Esophagus mucosa (tissue), 1 donor: ENCODE measurements at places on chromosomes 5 and 9.

- ATAC-seq: peak; percentile 47
Observed at GRCh38 chr5:32443541-32444430, 754 bp downstream of the ZFR start.

GRCh38 chr5:1330146-1330846 lies 14.6 kb downstream of the CLPTM1L start:
- peak; percentile 96 for ATAC-seq

GRCh38 chr9:114856215-114856941 lies 50.5 kb upstream of the TNFSF15 start:
- no peak for ATAC-seq

DNA sequence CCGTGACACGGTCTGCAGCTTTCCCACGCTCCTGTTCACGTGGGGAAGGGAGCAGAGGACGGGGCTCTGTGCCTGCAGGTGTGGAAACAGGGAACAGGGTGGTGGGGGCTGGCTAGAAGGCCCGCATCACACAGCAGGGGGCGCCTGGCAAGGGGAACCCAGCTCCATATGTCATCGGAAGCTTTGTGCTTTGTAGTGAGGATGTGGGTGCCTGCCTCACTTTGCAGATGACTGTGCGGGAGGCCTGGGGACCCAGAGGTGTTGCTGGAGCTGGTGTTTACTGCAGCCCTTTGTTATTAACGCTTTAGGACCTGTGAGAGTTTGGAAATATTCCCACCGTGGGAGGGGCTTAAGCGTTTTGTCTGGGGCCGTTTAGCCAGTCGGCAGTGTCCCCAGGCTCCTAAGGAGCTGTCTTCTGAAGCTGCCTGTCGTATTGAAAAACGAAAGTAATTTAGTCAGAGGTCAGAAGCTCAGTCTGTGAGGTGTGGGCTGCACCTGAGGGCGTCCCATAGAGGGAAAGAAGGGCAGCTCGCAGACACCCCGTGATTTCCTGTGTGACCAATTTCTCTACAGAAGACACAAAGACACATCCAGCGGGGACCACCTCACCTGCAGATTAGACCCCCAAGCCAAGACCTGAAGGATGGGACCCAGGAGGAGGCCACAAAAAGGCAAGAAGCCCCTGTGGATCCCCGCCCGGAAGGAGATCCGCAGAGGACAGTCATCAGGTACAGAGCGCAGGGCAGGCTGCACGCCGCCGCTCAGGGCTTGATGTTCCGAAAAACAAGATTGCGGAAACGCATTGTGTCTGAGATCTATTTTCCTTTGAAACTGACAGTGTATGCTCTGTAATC lies 9.1 kb downstream of the MAN1B1 start:
- ATAC-seq: peak; percentile 39

DNA sequence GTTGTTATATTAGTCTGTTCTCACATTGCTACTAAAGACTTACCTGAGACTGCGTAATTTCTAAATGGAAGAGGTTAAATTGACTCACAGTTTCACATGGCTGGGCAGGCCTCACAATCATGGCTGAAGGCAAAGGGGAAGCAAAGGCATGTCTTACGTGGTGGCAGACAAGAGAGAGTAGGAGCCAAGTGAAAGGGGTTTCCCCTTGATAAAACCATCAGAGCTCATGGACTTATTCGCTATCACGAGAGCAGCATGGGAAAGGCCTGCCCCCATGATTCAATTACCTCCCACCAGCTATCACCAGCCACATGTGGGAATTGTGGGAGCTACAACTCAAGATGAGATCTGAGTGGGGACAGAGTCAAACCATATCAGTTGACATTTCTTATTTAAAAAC lies 374.5 kb upstream of the RORB start:
- no peak for ATAC-seq

GRCh38 chr5:76791461-76791860 lies 27.4 kb upstream of the F2RL1 start:
- ATAC-seq: no peak

DNA sequence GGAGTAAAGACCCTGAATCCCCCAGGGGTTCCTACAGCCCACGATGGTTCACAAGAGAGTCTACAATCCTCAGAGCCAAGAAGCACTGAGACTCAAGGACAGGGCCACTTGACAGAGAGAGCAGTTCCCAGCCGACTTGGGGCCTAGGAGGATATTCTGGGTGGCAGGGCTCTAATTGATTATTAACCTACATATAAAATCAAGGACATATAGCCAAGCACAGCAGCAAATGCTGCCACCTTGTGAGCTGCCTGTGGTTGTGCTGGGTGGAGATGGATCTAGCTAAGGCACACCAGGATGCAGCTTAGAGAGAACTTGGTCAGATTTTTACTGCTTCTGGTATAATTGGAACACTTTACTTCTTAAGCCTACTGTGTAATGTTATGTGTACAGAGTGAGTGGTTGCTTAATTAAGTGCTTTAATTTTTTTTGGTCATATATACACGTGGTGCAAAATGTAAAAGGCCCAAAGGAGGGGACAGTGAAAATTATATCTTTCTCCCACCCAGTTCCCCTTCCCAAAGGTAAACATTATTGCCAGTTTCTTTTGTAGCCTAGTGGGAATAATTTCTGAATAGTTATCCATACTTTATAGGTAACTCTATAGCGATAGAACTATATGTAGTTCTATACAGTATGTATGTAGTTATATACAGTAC lies 78.8 kb downstream of the F2RL2 start:
- peak; percentile 58 for ATAC-seq

DNA sequence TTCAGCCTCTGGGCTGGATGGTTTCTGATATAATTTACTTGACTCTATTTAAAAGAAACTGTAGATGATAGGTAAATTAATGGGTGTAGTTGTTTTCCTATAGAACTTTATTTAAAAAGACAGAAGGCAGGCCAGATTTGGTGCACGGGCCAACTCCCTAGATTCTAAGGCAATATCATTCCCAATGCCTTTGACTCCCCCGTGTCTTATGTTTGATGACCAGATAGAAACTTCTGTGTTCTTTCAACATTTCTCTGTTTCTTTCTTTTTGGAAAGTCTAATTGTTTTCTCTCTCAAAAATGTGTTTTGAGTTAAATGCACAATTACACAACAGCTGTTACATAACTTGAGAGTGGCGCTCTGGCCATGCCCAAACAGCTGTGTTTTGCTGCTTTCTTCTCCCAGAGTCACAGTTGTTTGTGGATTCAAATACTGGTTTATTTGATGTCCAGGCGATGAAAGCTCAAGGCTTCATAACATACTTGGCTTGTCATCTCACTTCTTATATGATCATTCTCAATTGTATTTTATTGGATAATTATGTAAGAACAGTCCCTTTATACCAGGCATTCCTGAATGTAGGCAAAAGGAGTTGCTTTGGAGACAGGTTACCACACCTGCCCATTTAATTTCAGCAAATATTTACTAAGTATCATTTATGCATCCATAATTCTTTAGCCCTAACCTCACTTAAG lies 1.7 kb upstream of the ALDH1A1 start:
- ATAC-seq: no peak

DNA sequence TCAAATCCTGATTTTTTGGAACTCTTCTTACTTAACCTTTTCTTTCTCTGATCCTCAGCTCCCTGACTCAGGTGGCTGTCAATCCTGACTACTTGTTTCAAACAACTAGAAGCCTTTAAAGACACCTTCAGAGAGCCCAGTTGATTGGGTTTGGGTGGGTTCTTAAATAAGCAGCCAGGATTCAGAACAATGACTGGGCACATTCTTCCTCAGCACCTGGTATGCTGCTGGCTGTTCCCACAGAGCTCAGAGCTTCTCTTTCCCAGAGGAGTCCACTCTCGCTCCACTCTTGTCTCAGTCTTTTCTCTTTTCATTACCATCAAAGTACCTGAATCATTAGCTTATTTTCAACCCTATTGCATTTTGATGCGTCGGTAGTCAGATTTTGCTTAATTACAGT lies 22.5 kb downstream of the PCSK5 start:
- no peak for ATAC-seq
